ENCODE measurements at places on chromosomes 12 and 14.
A peak's percentile ranks its signal among the peaks of the same experiment; 100 is the strongest.

DNA sequence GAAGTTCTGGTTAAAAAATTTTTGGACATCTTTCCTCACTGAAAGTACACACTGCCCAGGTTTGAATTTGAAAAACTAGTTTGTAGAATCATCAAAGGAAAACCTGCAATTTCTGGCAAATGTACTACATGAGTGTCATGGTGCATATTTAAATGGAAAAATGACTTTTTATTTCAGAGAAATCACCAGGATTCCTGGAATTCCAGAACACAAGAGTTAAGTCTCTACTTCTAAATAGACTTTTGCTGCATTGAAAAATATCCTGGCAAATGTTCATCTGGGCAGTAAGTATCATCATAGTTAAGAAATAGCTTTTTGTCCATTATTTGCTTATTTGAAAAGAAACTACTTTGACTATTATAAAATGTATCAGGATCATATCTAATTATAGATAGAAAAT lies 275.1 kb downstream of the PRKD1 start:
- no peak for DNase-seq

GRCh38 chr12:103571286-103571685 lies 15.8 kb upstream of the STAB2 start:
- peak; percentile 97 for DNase-seq

DNA sequence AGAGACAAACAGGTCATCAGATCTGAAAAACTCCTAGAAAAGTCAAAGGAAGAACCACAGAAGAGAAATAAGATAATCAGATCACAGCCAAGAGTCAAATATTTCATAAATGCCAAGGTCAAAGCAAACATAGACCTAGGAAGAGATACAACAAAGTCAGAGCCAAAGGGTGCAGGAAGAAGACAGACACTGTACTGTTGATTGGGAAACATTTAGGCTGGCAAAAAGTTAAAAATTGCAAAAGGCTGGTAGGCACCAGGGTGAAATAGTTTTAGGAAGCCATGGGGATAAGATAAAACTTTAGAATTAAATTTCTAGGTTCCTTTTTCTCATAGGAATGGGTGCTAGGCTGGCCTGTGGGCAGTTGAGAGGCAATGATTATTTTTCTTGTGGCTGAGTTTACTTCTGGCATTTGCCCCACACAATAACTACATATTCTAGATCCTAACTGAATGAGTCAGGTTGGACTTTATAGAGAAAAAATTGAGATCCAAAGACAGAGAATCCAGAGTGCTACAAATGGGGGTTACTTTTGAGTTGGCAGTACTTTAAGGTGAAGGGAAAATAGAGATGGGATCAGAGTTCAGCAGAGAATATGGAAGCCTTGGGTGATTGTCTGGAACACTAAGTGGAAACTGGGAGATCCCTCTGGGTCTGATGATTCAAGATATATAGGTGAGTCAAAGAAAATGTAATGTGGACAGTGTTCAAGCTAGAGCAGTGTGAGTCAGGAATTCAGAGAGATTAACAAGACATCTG lies 215.5 kb downstream of the C12orf50 start:
- DNase-seq: no peak

GRCh38 chr12:88628856-88629509 lies 48.7 kb upstream of the KITLG start:
- DNase-seq: no peak

DNA sequence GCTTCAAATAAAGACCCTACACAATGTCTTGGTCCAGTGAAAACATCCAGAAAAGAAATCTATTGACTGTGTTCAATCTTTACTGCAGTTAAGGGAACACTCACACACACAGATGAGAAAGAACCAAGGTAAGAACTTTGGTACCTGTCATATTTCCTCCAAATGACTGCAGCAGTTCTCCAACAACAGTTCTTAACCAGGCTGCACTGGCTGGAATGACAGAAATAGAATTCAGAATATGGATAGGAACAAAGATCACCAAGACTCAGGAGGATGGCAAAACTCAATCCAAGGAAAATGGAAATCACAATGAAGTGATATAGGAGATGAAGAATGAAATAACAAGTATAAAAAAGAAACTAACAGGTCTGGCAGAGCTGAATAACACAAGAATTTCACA lies 36.6 kb downstream of the ADAM20 start:
- no peak for DNase-seq

DNA sequence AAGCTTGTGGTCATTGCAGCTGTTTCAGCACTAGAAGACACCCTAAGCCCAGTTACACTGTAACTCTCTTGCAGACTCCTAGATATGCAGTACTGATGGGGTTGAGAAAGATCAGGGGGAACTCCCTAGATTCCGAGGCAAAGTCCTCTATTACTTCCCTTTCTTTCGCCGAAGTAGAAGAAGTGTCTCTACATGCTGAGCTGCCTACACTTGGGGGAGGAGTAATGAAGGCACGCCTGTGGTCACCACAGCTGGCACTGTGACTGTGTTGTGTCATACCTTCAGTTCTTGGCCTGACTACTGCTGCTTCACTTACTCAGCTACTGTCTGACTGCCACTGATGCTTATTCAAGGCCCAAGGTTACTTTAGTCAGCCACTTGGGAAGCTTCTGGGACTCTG lies 35.1 kb upstream of the RPL10L start:
- no peak for DNase-seq

DNA sequence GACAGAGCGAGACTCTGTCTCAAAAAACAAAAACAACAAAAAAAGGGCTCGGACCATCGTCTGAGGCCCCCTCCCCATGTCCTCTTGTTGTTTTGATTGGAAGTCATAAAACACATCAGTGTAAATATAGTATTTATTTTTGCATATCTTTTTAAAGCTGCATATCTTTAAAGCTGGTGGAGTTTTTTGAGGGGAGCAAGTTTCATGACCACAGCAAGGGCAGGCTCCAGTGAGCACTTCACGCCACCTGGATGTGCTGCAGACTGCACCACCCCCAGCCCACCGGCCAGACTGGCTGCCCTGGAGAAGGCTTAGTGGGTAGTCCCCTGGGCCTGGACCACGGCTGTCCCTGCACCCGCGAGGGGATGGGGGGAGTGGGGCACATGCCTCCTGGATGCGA lies 11.9 kb upstream of the BCL7A start:
- no peak for DNase-seq

GRCh38 chr12:125579916-125580315 lies 514.7 kb downstream of the AACS start:
- no peak for DNase-seq

DNA sequence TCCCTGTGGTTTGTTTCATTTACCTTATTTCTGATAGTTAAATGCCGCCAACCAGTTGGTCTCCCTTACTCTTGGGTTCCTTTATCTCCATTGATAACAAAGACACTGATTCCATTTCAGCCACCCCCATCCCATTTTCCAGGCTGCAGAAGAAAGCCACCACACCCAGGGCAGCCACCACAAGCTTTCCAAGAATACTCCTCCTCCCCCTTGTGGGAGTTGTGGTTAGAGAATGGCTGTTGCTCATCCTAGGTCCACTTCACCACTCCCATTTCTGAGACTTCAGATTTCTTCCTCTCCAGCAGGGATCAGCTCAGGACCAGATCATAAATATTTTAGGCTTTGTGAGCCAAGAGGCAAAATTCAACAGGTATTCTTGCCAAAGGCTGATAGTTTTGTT lies 73.9 kb downstream of the ANO4 start:
- no peak for DNase-seq

GRCh38 chr14:68306934-68307789 lies 485.7 kb downstream of the ZFP36L1 start:
- peak; percentile 74 for DNase-seq

- DNase-seq: peak; percentile 50
Observed at GRCh38 chr14:99687284-99688209, 3.4 kb downstream of the CYP46A1 start.

GRCh38 chr12:108560321-108560721 lies 652 bp downstream of the SART3 start:
- DNase-seq: no peak

- DNase-seq: peak; percentile 80
Observed at GRCh38 chr12:42468921-42469320, 120.6 kb downstream of the PRICKLE1 start.
